ENCODE measurements at places on chromosomes 7 and 10.
A peak's percentile ranks its signal among the peaks of the same experiment; 100 is the strongest.

- DNase-seq: no peak
Measured at GRCh38 chr7:93623816-93624215, 49.3 kb upstream of the CALCR start.

DNA sequence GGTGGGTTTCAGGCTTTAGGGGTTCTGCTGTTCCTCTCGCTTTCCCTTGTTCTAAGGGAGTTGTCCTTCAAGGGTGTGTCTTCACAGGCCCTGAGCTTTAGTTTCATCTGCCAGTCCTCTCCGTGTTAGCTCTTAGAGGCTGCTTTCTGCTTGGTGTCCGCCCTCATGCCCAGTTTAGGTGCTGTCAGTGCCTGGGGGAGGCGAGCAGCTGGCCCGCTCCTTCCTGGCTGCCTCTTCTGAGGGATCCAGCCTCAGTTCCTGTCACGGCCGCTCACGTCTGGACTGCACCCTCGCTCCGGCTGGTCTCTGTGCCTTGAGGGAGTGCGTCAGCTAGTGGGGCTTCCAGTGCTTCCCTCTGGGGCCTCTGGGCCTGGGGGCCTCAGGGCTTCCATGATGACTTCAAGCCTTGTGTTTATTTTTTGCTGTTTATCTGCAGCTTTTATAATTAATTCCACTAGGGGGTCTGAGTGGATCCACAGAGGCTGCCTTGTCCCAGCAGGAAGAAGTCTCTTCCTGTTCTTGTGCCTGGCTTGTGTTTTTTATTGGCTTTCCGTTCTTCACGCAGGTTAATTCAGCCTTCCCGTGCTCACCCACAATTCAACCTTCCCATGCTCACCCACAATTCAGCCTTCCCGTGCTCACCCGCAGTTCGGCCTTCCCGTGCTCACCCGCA lies 33.0 kb downstream of the WDR37 start:
- peak; percentile 17 for DNase-seq

DNA sequence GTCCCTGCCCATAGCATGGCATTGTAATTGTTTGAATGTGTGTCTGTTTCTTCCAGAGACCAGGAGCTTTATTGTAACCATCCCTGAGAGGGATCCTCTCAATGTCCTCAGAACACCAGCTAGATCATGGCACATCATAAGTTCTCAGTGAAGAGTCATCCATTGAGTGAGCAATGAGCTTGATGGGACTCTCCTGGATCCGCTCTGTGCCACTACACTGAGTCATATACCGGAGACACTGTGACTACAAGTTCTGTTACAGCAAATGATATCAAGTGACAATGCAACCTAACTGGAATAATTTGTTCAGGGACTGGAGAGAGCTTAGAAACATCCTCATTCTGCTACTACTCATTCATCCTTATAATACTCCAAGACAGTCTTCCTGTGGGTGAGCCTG lies 25.1 kb downstream of the MRPS24 start:
- DNase-seq: no peak

- no peak for DNase-seq
Measured at GRCh38 chr10:131758062-131758938, 142.5 kb upstream of the PPP2R2D start.

DNA sequence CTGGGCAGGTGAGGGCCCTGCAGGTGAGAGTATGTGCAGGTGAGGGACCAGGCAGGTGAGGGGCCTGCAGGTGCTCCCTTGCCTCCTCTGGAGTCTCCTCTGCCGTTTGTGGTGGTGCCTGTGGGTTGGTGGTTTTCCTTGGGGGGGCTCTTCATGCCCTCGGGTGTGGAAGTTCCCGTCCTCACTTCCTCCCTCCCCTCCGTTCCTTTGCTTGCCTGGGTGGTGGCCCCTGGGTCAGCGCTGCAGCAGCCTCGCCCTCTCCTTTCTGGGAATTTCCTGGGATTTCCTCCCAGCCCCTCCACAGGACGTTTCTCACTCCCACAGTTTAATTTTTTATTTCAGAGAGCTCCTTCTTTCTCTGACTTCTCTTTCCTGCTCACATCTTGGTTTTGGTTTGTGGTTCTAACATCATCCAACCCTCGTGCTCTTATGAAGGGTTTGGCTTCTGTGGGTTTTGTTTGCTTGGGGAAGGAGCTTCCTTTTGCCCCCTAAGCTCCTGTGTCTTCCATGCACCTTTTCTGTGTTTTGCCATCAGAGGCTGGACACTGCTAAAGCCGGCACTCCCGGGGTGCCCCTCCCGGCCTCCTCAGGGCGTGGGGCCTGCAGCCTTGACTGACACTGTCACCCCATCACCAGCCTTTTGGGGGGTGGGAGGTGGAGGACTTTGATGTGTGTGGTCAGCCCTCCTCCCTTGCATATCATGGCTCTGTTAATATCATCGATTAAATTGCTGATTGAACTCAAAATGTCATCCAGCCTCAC lies 29.2 kb upstream of the ADGRA1 start:
- DNase-seq: peak; percentile 26

DNA sequence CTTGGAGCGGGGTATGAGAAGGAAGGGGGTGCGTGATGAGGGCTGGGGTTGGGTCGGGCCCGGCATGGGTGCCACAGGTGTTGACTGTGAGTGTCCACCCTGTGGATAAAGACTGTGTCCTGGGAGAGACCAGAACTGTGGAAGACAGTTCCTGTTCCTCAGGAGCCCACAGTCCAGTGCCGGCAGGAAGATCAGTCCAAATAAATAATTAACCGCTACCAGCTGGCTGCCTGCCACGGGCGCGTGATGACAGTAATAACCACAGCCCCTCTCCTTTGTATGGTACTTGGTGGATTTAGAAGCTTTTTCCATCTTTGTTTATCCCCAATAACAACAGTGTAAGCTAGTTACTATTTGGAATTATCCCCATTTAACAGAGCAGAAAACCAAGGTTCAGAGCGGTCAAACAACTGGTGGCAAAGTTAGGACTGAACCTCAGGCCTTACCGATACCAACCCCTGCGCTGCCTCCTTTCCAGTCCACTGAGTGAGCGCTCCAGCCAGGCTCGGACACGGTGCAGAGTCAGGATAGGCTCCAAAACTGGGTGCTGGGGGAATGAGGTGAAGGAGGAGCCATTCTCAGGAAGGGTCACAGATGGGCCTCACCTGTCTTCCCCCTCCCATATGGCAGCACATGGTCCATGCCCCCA lies 5.1 kb downstream of the ZMIZ1 start:
- no peak for DNase-seq

DNA sequence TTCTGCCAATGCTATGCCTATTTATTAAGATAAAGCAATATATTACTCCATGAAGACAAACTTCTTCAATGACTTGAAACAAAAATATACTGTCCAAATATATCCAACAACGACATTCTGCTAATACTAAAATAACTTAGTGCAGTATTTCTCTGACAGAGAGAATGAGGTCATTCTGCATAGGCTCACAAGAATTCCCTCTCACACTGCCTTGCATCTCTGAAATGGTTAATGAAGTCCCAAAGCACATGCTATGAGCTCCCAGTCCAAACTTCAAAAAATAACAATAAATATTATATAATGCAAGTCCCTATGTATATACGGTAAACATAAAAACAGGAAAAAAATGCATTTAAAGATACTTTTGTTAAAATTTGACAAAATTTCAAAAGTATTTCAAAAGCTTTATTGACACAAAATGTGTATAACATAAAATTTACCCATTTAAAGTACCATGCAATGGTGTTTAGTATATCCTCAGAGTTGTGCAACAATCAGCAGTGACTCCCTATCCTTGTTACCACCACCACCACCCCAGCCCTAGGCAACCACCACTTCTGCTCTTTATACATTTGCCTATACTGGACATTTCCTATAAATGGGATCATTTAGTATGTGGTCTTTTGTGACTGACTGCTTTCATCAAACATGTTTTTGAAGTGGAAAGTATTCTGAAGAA lies 27.6 kb downstream of the CHCHD3 start:
- no peak for DNase-seq

GRCh38 chr7:140304191-140304799 lies 94.0 kb downstream of the SLC37A3 start:
- DNase-seq: peak; percentile 53

GRCh38 chr10:35025916-35026315 lies 64.2 kb downstream of the CUL2 start:
- DNase-seq: no peak

DNA sequence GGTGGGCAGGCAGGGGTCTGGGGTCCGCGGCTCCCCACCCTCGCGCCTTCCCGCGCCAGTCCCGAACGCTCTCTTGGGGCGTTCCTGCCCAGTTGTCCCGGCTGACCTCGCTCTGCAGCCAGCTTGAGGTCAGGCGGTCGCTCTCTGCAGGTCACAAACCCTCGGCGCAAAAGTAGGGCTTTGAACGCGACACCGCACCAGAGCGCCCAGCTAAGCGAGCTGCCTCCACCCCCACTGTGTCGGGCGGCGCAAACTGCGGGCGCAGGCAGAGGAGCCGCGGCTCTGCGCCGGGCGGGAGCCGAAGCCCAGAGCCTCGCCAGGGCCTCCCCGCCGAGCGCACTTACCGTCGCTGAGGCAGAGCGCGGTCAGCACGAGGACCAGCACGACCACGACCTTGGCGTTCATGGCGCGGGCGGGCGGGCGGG lies 284 bp downstream of the CXCL12 start:
- DNase-seq: no peak

- no peak for DNase-seq
Measured at GRCh38 chr10:69760072-69760471, 41.6 kb upstream of the COL13A1 start.

DNA sequence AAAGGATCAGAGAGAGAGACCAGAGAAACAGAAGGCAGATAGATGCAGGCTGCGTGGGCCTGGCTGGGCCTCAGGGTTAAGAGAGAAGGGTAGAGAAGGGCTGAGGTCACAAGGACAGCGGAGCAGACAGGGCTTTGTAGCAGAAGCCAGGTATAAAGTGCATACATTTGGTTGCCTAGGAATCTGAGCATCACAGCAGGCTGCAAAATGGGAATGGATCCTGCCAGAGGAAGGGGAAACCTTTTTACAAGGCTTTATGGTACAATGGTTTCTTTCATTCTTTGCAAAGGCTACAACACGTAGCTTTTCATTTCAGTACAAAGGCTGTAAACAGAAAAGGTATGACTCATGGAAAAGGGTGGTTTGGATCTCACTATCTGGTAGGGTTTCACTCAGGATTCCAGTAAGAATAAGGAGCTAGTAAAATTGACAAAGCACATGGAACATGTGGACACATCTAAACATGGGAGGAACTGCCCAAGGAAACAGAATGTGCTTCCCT lies 275.1 kb downstream of the DOCK4 start:
- DNase-seq: no peak

DNA sequence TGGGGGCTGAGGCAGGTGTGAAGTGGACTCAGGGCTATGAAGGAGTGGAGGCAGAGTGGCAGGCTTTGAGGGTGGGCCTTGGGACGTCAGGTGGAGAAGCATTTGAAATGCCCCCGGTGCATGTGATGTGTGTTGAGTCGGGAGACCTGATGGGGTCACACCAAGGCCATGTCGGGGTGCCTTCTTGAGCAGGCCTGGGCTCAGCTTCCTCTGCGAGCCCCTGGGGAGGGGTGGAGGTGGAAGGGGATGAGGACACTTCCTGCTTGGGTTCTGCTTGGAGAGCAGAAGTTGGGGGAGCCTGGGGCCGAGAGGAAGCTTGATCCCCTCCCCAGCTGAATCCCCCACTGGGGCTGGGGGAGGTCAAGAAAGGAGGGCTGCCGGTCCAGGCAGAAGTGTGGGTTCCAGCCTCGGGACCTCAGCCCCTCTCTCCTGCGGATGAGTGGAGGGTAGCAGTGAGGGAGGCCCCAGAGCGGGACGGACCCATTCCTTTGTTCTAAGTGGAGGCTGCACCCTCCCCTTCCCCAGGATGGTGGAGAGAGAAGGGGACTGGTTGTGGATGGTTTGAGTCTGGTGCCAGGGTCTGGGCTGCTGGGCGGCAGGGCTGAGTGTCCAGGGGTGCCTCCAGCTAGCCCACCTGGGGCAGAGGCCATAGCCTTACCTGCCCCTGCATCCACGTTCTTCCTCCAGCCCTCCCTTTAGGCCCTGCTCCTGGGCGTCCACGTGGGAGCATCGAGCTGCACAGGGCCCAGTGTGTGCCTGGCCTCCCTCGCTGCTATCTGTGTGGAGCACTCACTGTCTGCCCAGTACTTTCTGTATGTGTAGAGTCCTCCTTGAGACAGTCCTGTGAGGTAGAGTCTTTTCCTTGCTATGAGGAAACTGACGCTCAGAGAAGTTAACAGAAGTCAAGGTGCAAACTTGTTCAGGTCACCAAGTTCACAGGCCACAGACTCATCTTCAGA lies 36.7 kb downstream of the PRF1 start:
- no peak for DNase-seq

DNA sequence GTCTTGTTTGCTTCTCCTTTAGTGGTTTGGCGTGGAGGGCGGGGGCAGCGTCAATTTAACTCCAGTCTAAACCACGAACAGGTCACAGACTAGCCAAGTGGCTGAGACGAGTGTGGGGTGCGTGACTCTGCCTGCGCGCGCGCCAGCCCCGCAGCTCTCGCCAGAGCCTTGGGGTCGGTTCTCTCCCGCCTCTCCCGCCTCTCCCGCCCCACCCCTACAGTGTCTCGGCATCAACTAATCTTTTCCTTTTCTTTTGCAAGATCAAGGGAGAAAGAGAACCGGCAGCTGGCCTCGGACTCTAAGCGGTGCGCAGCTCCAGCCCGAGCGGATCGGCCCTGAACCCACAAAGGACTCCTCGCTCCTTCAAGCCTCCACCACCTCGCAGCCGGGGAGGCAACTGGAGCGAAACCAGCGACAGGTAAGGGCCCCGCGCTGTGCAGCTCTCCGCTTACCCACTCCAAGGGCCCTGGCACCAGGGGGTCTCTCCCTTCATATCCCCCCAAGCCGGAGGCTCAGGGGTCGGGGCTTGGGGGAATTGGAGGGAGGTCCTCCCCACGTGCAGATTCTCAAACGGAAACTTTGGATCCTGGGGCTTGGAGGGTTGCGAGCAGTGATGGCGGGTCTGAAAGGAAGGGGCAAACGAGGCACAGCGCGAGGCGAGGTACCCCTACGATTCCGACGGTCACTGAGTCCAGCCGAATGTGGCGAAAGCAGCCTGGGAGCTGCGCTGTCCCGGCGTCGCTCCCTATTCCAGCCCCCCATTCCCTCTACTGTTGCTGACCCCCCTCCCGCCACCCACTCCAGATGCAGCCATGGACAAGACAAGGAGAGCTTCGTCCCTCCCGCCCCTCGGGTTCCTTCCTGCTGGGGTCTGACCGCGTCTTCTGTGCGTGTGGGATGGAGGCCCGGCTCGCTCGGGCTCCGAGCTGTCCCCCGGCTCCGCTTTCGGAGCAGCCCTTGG lies 829 bp downstream of the CHRM2 start:
- DNase-seq: no peak

DNA sequence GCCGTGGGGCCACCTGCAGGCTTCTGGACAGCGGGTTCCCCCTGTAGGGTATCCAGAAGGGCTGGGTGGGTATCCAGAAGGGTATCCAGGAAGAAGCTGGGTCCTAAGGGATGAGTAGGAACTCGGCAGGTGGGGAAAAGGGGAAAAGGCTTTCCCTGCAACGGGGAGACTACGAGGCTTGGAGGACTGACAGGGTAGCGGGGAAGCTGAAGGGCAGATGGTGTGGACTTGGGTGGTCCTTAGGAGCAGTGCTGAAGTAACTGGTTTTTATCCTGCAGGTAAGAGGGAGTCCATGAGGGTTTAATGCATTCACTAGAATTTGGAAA lies 525 bp downstream of the UBE2D4 start:
- no peak for DNase-seq

Measured in stimulated activated CD8-positive, alpha-beta memory T cell treated with anti-CD3 and anti-CD28 coated beads, Interleukin-4, amount 100 ng/mL, for 48 hours (primary cell).